Left hindlimb (tissue), 1 donor: ENCODE measurements at places on chromosomes 2 and 18.
A peak's percentile ranks its signal among the peaks of the same experiment; 100 is the strongest.

DNA sequence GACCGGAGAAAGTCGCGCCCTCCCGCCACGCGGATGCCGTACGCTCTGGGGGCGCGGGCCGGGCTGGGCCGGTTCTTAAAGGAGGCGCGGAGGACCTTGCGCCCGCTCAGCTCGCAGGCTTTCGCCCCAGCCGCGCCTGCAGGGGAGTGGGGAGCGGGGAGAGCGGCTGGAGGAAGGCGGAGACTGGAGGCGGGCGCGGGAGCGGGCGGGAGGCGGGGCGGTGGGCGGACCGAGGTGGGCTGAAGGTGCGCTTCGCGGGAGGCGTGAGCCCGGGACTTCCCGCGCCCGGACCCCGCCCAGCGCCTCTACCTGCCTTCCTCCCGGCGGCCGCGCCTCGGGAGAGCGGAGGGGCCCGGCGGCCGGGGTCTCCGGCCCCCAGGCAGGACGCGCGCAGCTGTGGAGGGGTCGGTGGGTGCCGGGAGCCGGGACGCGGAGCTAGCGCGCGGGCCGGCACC is at the start of gene ADRA2B:
Gene ADRA2B, minus strand, starts transcription at position 148 of the 455 bp plus-strand sequence. CDS start 422 bp downstream, outside the sequence.
- peak; percentile 66 for DNase-seq

DNA sequence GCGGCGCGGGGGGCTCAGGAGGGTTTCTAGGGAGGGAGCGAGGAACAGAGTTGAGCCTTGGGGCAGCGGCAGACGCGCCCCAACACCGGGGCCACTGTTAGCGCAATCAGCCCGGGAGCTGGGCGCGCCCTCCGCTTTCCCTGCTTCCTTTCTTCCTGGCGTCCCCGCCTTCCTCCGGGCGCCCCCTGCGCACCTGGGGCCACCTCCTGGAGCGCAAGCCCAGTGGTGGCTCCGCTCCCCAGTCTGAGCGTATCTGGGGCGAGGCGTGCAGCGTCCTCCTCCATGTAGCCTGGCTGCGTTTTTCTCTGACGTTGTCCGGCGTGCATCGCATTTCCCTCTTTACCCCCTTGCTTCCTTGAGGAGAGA is 5.2 kb downstream of the PROC start:
- no peak for DNase-seq

- DNase-seq, result no peak
These were observed 35.3 kb downstream of the ZCCHC2 start for GRCh38 chr18:62558015-62558663.

- no peak for DNase-seq
These were observed 471.9 kb upstream of the UBE2E3 start for GRCh38 chr2:180508458-180508857.

- DNase-seq, result no peak
These were observed 427.6 kb downstream of the NCKAP5 start for GRCh38 chr2:133140620-133141019.

DNA sequence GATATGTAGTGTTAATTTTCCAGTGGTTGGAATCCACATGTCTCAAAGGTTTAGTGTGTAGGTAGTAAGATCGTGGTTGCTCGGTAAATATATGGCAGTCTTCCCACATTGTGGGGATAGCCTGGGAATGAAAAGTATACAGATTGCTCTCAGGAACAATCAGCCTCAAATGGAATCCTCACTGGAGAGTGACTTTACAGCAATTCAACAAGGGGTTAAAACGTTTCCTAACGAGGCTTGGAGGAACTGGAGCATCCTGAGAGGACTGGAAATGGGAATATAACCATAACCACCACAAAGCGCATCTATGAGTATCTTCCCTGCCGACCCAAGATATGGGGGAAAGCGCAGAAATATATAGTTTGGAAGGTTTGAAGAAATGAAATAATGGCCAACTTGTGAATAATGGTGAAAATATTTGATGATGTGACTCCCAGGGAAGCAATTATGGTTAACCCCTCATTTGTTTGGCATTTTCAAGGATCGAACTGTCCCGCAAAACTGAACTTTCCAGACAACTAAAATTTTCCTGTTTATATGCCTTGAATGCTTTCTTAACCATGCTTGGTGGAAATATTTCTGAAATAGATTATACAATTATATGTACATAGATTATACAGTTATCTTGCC is 100.7 kb upstream of the FOSL2 start:
- no peak for DNase-seq

DNA sequence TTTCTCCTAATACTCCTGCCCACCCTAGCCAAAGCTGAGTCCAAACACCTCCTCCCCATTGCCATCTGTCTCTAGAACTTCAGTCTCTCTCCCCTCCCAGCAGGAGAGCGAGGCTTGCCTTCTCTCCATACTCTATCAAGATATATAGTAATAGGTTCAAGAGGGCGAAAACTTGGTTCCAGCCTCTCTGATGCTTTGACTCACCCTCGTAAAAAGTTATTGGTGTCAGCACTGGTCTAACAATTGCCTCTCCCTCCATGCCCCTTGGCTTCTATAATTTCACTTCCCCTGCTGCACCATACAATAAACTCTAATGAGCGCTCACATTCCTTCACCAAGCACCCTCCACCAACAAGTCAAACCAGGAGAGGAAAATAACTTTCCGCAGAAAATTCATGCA is 797.3 kb downstream of the BCL11A start:
- no peak for DNase-seq
